ENCODE measurements at places on chromosomes 5 and 9.
A peak's percentile ranks its signal among the peaks of the same experiment; 100 is the strongest.

DNA sequence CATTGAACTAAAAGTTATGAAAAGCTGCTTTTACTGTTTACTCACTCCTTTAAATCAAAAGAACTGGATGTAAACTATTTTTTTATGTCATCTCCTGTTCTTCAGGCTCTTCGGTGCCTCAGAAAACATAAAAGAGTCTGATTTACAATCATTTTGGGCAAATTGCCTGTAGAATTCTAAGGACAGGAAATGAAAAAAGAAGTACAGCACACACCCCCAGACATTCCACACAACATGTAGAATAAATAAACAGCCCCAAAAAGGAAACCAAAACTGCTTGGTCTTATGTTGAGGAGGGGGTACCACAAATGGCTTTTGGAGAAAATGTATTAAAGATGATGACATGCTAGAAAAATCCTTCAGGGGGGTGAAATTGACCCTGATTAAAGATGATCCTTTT is 57.2 kb downstream of the ITGA1 start:
- no peak for DNase-seq

- no peak for DNase-seq
These were observed 106.2 kb downstream of the SYK start for GRCh38 chr9:90907790-90908189.

GRCh38 chr5:134526483-134527155 is 1.1 kb downstream of the JADE2 start:
- peak; percentile 64 for DNase-seq

DNA sequence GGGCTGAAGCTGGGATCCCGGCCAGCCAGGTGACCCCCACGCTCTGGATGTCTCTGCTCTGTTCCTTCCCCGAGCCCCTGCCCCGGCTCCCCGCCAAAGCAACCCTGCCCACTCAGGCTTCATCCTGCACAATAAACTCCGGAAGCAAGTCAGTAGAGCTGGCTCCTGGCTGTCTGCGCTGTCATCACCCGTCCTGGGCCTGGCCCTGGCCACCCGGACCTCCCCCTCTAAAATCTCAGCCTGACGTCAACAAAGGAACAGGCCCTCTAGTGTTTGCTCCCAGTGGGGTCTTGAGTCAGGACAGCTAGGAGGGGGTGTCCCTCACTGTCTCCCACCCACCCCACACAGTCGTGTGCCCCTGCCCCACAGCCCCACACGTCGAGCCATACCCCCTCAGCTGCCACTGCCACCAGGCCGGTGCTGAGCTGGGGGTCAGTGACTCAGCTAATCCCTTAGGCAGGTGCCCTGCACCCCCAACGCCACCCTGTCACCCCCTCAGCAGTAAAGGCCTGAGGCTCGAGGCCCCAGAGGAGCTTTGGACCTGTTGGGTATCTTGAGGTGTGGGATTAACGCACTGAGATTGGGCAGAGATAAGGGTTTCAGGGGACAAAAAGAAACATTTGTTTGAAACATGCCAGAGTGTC is 1.1 kb upstream of the LCNL1 start:
- DNase-seq, result no peak

DNA sequence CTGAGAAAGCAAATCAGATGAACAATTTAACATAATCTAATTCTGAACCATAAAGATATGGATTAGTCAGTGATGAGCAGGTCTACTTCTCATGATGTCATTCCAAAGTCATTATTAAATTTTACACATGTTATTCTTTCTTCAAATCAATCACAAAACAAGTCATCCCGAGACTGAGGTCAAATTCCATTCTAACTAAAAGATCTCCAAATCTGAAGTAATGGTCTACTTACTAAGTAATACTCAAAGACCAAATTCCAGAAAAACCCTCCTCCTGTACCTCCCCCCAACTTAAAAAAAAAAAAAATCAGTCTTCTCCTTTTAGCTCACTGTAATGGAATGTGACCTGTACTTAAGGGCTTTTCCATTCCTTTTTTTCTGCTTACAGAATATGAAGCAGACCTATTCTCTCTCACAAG is 4.7 kb downstream of the PFDN1 start:
- no peak for DNase-seq

GRCh38 chr9:68500457-68501381 is 40.0 kb downstream of the TMEM252 start:
- DNase-seq, result no peak

GRCh38 chr9:113682297-113682771 is 193.8 kb upstream of the ZNF618 start:
- DNase-seq, result peak; percentile 15

- DNase-seq, result no peak
These were observed 29.6 kb upstream of the TAF1L start for GRCh38 chr9:32665101-32665500.

DNA sequence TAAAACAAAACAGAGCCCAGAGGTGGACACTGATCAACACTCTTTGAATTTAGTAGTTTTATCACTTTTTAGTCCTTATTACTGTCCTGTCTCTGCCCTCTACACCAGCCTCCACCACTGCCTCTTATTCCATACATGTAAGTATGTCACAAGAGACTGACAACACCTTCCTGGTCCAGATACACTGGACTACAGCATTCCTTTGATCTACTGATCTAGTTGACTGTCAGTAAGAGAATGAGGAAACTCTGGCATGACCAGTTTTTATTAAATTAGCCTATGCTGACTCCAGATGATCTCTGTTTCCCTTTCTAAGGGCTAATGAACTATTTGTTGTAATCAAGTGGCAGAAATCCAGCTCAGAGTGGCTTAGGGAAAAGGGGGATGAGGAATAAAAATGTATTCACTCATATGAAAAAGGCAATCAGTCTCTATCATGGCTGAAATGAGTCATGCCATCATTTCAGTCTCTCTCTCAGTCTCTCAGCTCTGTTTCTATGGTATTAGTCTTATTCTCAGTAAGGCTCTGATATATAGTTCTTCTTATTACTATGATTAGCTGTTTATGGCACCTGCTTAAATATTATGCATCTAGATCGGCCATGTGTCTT is 5.5 kb downstream of the ARHGEF37 start:
- DNase-seq, result no peak

- no peak for DNase-seq
These were observed 49.5 kb downstream of the MRRF start for GRCh38 chr9:122314165-122314564.

DNA sequence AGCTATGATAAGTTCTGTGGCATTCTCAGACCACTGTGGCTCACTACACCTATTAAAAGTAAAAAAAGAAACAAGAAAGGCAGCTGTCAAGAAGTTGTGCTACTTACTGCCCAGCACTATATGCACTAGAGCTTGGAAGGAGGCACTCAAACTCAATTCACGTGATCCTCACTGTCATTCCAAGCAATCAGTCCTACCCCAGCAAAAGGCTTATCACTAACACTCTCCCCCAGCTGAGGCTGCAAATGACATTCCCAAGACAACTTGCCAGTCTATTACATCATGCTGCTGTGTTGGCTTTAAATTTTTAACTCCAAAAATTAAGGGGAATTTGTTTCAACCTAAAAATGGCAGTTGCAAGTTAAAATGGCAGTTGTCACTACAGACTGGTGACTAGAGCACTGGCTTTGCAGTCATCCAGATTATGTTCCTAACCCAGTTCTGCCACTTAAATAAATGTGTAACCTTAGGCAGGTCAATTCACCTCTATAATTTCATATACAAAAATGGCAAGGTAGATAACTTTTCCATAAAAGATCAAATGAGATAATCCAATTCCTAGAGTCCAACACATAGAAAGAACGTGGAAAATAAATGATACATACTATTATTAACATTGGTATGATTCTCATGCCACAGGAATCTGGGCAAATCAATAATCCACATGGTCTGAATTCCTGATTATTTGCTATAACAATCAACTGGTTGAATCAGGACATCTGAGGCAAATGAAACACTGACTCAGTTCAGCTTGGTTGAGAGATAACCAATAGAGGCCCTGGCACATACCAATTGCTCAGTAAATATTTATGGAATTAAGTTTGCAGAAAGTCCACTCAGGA is 52.4 kb downstream of the FBXW11 start:
- no peak for DNase-seq

GRCh38 chr9:35258660-35259474 is 97.1 kb downstream of the UNC13B start:
- peak; percentile 15 for DNase-seq

DNA sequence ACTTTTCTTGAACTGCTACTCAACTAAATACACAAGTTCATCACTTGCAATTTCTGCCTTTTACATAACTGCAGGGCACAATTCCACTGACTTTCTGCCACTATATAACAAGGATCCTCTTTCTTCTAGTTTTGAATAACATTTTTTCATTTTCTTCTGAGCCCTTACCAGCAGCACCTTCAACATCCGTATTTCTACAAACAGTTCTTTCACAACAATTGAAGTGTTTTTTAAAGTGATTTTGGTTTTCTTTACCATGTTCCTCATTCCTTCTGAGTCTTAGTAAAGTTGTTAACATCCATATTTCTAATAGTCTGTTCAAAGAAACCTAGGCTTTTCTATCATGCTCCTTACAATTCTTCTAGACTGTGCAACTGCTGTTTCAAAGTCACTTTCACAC is 127.2 kb upstream of the PITX1 start:
- no peak for DNase-seq

DNA sequence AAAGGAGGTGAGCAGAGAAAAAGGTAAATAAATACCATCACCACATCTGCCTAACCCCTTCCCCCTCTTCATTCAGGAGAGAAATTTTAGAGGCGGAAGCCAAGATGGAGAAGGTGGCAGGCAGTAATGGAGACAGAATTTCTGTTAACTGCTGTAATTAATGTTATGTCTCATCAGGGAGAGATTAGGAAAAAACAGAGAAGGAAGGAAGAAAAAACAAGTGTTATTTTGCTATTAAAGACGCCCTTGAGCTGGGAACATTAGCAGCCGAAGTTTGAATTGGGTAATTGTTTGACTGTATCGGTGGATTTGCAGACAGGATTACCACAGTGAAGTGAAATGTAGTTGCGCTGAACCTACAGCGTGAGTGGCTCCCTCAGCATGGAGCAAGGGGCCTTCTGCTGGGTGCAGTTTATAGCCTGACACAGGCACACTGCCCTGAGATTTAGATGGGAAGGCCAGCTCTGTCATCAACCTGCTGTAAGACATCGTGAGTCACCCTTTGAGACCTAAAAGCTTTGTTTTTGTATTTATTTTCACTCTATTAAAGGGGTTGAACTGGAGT is 136.3 kb downstream of the ASTN2 start:
- no peak for DNase-seq

GRCh38 chr5:116765441-116765840 is 190.8 kb upstream of the SEMA6A start:
- DNase-seq, result no peak

GRCh38 chr5:177594071-177594470 is 2.1 kb downstream of the TMED9 start:
- DNase-seq, result no peak

GRCh38 chr5:9149988-9150387 is 395.9 kb downstream of the SEMA5A start:
- DNase-seq, result no peak

DNA sequence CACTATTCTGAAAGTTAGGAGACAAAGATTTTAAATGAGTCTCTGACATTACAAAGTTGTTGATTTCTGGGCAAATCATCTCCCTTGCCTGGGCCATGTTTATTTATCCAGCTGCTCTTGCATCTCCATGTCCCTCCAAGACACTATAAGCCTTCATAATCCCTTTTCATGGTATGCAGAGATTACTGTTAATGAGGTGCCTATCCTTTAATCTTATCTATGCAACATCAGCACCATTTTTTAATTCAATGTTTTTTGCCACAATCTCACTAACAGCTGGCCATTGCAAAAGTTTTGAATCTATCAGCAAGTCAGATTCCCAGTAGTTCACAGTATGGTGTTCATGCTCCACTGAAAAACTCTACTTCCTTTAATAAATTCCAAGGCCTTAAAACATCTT is 108.5 kb upstream of the PTPRD start:
- DNase-seq, result no peak

DNA sequence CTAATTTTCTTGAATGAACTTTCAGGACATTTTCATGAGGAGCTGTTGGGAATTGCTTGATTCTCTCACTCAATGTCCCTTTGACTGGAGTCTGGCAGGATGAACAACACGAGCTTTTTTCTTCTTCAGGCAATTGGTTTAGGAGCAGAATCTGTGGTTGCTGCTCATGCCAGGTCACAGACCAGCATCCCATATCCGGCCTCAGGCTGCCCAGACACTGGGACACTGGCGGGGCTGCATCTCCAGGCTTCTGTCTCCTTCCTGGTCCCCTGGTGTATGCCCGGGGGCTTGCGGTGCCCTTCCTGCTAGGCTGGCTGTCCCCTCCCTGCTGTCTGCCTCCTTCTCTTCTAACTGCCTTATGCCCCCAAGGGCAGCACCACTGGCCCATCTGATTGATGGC is 311.5 kb upstream of the DAP start:
- no peak for DNase-seq

GRCh38 chr5:146706321-146706972 is 172.1 kb downstream of the PPP2R2B start:
- no peak for DNase-seq

DNA sequence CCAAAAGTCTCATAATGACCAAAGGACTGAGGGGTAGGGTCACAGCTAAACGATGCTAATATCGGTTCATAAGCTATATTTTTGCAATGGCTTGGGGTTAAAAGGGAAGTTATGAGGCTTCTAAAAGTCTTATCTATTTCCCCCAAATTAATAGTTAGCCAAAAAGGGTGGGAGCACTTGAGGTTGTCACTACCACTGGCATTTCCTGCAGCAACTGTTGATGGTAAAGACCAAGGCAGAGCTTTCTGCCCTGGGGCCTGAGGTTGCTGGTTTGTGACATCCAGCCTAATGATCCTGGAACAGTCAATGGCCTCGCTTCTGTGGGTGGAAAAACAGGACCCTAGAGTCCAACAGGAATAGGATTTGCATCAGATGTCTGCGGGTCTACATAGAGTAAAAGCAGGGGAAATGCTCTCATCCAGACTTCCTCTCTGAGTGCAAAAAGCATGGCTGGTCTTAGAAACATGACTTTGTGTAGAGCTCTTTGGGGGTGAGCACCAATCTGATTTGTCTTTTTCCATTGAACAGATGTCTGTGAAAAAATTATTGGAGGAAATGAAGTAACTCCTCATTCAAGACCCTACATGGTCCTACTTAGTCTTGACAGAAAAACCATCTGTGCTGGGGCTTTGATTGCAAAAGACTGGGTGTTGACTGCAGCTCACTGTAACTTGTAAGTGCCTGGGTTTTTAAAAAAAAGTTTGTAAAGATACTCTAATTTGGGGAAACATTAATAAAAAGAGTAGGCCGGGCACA is 2.7 kb downstream of the GZMA start:
- DNase-seq, result no peak

DNA sequence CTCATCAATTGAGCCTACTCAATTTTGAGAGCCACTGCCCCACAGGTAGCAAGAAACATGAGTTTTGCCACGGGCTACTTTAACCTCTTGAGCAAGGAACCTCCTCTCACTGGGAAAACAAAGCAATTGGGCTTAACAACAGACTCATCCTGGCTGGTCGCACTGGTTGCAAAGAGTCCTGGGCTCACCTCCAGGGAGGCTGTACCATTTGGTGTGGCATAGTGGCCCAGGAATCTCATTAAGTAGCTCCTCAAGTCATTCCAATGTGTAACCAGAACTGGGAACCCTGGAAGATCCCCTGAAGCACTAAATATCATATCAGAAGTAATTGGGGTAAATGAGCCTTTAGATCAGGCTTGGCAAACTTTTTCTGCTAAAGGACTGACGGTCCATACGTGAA is 78.5 kb downstream of the MYO10 start:
- DNase-seq, result no peak

Data from stimulated activated CD8-positive, alpha-beta memory T cell treated with anti-CD3 and anti-CD28 coated beads, Interleukin-4, amount 100 ng/mL, for 24 hours (primary cell).